Mesothelial cell of epicardium (in vitro differentiated cells): ENCODE measurements at places on chromosomes 6 and 20. TPM values are rescaled to one million over a fixed set of nuclear protein-coding genes. Genes with fewer than 3 reads are reported as not detected.
A peak's percentile ranks its signal among the peaks of the same experiment; 100 is the strongest.

DNA sequence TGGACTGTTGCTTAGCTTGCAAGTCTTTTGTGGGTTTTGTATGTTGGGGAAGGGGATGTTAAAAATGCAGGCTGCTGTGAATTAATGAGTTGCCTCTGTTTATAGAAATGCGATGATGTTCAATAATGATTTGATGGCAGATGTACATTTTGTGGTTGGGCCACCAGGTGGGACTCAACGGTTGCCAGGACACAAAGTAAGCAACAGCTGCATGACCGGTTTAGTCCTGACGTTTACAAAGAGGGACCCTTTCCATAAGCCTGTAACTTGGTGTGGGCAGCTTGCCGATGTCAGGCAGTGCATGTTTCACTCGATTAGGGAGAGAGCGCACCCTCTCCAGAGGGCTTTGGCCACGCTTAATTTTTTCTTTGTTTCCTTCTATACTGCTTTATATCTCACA lies 1.3 kb downstream of the BTBD3 start:
- H3K4me1 ChIP-seq: peaks cover 60% of the 10 kb centered on the region
- H3K27me3 ChIP-seq: no peaks in the 10 kb centered on the region
- peaks cover 20% of the 10 kb centered on the region for H3K36me3 ChIP-seq
- H3K4me3 ChIP-seq: peak overlapping the region; percentile 57
- DNase-seq: no peak

DNA sequence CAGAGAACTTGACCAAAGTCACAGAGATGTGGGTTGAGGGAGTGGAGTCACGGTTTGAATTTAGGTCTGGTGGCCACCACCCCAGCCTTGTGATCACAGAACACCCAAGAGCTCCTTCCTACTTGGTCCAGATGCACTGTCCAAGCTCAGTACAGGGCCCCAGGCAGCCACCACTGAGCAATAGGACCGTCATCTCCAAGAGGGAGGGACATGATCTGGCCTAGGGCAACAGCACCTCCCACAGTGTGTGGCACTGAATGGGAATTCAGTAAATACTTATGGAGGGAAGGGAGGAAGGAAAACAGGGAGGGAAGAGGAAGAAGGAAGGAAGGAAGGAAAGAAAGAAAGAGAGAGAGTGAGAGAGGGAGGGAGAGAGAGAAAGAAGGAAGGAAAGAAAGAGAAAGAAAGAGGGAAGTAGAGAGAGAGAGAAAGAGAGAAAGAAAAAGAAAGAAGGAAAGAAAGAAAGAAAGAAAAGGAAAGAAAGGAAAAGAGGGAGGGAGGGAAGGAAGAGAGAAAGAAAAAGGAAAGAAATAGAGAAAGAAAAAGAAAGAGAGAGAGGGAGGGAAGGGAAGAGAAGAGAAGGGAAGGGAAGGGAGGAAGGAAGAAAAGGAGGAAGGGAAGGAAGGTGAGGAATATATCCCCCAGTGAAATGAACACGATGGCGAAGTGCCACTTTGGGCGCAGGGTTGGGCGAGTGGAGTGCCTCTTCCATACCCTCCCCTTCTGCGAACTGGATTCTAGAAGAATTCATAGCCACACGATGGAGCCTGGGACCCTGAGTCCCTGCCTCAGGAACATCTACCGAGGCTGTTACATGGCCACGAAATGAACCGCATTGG lies 243.7 kb downstream of the TFAP2C start:
- no peak overlapping the region for H3K4me3 ChIP-seq
- no peaks in the 10 kb centered on the region for H3K4me1 ChIP-seq
- DNase-seq: no peak

GRCh38 chr20:59385480-59385879 lies 85.1 kb downstream of the EDN3 start:
- no peak for DNase-seq
- peaks cover 29% of the 10 kb centered on the region for H3K4me1 ChIP-seq
- H3K27me3 ChIP-seq: peaks cover 2% of the 10 kb centered on the region
- no peaks in the 10 kb centered on the region for H3K36me3 ChIP-seq
- H3K27ac ChIP-seq: peak overlapping the region; percentile 76

RNF217 gene
- total RNA-seq: 49.8 to 54.9 TPM (median 51.1 TPM) in 3 replicates
